ENCODE measurements at places on chromosomes 12 and 14.

DNA sequence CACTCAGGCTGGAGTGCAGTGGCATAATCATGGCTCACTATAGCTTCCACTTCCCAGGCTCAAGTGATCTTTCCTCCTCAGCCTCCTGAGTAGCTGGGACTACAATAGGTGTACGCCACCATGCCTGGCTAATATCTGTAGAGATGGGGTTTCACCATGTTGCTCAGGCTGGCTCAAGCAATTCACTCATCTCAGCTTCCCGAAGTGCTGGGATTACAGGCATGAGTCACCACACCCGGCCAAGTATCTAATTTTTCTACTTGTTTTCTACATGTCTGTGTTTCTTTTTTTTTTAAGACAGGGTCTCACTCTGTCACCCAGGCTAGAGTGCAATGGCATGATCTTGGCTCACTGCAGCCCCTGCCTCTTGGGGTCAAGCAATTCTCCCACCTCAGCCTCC is 119.7 kb upstream of the MED13L start:
- no peak for DNase-seq

- DNase-seq = no peak
Measured at GRCh38 chr12:121184984-121185889, 24.7 kb upstream of the P2RX4 start.

- no peak for DNase-seq
Measured at GRCh38 chr12:46908236-46908935, 82.6 kb upstream of the SLC38A4 start.

DNA sequence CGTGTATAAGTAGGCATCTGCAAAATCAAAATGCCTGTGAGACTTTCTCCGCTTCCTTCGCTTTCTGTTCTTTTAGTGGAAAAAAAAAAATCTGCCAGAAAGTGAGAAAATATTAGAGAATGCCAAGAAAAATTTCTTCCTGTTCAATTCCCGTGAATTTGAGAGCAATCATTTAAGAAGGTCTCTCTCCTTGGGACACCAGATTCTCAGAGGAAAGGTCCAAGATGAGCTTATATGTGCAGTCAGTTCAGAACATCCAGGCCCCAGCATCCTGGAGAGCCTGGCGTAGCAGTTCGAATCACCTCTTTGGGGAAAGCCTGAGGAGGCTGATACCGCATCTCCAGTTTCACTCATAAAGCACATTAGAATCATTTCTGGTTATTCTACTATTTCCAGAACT is 912.8 kb downstream of the GALC start:
- no peak for DNase-seq

DNA sequence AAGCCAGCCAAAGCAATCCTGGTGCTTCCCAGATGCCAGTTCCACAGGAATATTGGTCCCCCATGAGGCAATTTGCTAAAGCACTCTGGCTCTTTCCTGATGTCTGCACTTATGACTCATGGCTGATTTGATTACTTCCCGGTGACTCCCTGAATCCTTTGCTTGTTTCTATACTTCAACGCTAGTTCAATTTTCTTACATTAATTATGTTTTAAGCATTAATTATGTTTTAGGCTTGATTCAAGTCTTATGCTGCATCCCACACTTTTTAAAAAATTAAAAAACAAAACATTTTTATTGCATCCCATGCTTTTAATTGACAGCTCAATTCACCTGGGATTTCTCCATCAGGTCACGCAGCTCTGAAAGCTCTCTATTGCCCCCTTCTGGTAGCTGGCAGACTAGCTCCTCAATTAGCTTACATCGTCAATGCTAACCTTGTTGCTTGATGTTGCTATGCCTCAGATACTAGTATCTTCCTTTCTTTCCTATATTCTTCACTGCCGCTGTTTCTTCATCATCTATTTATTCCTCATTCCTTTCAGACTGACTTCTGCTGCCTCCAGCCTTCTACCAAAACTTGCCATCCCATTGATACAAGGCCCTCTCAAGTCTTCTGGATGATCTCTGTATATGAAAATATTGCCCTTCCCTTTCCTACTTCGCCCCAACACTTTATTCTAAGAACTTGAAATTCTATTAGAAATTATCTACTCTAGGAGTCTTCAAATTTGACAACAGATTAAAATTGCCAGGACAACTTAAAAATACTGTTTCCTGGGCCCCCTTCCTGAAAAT is 32.0 kb downstream of the TSHR start:
- DNase-seq = peak; percentile 75

- DNase-seq = no peak
Measured at GRCh38 chr12:18254081-18254480, 7.2 kb upstream of the PIK3C2G start.

All from T-helper 2 cell (primary cell).